ENCODE measurements at places on chromosomes 1 and 21.

GRCh38 chr1:166165661-166166328, 1.0 kb downstream of the FAM78B start:
- DNase-seq: peak; percentile 67

DNA sequence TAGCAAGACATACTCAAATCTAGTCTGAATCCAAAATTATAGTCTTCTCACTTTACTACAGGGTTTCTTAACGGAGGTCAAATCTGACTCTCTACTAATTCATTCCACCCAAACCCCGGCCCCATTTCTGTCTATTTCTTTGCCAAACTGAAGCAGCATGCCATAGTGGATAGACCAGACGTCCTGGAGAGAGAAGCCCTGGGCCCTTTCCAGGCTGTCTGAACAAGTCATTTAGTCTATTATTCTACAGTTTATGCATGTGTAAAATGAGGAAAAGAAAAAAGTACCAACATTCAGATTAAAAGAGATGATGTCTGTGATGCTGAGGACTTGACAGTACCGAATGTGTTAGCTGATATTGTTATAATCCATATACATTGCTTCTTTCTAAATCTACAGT, 95.0 kb downstream of the GDAP2 start:
- DNase-seq: no peak

DNA sequence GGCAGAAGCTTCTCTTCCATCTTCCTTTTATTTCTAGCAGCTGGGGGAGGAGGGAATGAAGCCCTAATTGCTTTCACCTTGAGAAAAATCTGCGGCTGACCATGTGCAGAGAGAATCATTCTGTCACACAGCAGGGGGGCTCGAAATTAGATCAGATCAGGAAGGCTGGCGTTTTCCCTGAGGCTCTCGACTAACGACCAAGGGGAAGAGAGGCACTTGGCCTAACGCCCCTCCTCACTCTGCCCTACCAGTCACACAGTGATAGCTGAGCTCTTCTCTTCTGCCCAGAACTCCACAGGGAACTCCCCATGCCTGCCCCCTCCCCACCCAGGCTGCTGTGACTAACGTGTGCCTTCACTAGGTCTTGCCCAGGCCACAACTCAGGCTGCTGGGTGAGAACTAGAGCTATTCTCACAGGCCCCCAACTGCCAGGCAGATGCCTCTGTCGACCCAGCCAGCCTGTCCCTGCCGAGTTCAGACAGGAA, 26.5 kb upstream of the KHDRBS1 start:
- DNase-seq: peak; percentile 75

DNA sequence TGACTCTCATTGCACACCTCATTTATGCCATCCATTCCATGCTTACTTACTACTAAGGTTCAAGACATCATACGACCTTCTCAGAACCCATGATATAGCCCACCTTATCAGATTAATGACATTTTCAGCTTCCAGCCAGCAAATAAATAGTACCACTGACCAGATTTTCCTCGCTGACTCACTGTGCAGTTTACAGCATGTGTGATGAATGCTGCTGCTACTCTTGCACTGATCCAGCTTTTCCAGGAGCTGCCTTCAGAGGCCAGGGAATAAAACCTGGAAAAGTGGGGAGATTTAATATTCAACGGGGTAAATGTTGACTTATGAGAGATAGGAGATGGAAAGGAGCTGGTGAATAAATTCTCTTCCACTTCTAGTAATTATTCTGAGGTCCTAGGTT, 247.1 kb downstream of the COL11A1 start:
- DNase-seq: no peak

GRCh38 chr1:104295511-104295910, 545.8 kb downstream of the AMY1C start:
- DNase-seq: no peak

DNA sequence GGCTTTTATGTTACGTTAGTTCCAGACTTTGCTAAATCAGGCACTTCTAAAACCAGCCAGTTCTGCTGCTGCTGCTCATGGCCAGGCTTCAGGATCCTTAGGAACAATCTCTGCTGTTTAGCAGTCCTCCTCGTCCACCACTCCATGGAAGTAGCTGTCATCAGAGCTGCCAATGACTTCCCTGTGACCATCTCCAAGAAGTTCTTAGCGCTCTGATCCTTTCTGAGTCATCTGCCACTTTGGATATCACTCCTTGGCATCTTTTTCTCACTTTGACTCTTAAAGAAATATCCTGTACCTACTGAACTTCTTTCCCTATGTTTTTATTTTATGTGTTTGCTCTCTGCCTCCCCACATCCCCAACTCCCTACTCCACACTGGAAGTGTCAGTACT, 14.7 kb upstream of the IRF2BP2 start:
- DNase-seq: peak; percentile 53

DNA sequence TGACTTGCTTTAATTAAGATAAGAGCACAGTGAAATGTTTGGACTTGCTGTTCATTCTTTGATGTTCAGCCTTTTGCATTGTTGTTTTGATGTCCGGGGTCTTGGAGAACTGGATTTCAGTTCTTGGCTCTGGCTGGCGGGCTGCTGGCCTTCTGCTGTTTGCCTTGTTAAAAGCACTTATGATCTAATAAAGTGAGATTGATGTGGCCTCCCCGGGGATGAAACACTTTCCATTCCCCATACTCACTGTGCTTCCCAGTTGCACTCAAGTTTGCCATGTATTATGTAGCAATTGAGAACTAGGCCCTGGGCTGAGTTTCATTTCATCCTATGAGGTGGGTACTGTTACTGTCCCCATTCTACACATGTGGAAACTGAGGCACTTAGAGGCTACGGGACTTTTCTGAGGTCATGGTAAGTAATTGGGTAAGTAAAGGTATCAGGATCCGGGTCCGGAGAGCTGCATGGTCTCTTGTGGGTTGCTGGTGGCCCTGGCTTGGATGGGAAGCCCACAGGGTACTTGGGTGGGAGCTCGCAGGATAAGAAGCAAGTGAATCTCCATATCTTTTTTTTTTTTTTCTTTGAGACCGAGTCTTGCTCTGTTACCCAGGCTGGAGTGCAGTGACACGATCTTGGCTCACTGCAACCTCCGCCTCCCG, 127.7 kb upstream of the ZBTB40 start:
- peak; percentile 62 for DNase-seq

DNA sequence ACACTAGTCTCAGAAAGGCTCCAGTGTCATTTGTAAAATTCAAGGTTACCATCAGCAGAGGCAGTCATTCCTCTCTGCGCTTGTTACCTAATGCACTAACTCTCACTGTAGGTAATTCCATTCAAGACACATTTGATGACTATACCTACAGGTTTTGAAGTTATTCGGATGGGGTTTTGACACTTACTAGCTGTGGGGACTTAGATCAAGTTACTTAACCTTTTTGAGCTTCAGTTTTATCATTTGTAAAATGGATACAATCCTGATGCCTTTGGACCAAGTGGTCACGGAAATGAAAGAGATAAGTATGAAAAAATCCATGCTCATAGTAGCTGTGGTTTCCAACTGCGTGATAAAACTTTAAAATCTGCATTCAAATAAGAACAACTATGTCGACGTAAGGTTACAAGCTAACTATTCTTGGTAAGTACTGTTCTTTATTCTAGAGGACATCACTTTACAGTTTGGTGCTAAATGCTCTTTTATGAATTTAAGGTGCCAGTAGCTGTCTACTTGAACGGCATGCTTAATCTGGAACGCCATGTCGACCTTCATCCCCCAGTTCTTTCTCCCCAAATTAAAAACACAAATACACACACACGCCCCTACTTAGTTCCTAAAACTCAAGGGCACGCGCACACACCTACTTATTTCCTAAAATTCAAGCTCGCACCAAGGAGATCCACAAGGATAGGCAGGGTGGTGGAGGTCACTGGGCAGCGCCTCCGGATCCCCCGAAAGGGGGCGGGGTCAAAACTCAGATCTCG, 550 bp upstream of the NFYC start:
- no peak for DNase-seq

- no peak for DNase-seq
These were observed 110.1 kb upstream of the ATP1A1 start for GRCh38 chr1:116262995-116263385.

DNA sequence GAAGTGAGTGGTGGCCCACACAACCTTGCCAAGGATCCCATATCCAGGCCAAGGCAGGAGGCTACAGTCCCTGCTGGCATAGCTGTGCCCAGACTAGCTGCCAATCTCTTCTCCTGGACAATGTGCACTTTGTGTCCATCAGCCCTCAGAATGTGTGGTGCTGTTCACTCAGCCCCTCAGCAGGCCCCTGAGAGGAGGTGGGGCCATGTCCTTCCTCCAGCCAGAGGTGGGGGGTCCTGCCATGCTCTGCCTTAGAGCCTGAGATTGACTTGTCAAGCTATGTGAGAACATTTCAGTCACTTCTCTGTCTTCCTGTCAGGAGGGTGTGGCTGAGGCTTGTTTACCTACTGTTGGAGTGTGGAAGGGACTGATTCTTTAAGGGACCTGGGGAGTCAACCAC, 1.4 kb downstream of the NCF2 start:
- DNase-seq: no peak

GRCh38 chr1:9004700-9005394, 21.4 kb downstream of the SLC2A7 start:
- DNase-seq: peak; percentile 28

DNA sequence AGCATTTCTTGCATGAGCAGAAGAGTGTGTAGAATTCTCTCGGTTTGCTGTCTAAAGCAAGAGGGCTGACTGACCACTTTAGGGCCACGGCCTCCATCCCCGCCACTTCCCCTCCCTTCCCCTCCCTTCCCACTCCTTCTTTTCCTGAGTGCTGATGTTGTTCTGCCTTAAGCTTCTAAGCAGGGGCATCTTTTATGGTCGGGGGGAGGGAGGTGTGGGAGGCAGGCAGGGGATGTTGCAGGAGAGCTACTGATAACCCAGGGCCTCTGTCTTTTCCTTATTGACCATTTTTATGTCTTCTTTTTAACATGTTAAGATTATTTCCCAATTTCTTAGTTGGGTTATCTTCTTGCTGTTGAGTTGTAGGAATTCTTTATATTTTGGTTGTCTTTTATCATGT, 15.1 kb downstream of the USP25 start:
- DNase-seq: no peak

- no peak for DNase-seq
These were observed 39.7 kb upstream of the SLC2A1 start for GRCh38 chr1:42998386-42998785.

DNA sequence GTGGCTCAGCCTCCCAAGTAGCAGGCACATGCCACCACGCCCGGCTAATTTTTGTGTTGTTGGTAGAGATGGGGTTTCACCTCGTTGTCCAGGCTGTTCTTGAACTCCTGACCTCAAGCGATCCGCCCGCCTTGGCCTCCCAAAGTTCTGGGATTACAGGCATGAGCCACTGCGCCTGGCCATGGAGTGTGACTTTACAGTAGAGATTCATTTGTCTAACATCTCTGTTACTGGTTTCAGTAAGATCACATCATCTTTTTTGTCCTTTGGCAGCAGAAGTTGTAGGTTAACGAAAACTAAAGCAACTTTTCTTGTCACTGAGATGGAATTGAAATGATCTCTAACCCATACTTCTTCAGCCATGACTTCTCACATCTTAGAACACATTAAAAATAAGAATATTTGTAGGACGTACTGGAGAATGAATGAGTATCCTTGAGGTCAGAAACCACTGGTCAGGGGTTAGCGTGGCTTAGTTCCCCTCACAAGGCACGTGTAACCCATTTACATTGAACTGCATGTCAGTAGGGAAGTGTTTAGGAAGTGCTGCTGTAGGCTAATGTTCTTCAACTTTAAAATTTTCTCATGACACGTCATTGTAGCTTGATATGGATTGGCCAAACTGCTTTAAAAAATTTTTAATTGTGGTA, 75.9 kb downstream of the CAMTA1 start:
- DNase-seq: no peak

DNA sequence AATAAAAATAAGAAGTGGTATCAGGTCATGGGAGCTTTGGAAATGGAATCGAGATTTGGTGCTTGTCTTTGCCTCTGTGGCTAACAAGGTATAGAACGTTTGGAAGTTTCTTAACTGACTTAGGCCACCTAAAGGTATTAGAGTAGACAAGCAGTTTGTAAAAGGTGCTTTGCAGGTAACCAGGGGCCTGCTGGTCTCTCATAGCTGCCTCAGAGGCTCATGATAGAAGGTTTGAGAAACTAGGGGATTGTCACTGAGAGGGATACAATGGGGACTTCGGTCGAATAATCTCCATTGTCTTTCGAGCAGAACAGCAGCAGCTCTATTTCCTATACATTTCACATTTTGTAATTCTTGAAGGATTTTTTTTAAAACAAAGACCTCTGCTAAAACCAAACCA, 37.6 kb downstream of the C21orf91 start:
- no peak for DNase-seq

DNA sequence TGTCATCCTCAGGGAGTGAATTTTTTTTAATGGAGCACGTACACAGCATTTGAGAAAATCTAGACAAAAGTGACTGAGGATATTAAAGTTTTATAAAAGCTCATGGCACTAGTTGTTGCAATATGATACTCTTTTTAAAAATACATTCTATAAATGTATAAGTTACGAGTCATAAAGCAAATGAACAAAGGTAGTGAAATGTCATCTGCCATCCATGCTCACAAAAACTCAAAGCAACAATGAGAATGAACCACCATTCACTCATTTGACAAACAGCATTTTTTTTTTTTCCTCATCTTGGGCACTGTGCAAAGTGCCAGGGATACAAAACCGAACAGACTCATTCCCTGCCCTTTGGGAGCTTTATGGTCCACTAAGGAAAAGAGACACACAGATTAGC, 38.7 kb downstream of the GPR137B start:
- no peak for DNase-seq

DNA sequence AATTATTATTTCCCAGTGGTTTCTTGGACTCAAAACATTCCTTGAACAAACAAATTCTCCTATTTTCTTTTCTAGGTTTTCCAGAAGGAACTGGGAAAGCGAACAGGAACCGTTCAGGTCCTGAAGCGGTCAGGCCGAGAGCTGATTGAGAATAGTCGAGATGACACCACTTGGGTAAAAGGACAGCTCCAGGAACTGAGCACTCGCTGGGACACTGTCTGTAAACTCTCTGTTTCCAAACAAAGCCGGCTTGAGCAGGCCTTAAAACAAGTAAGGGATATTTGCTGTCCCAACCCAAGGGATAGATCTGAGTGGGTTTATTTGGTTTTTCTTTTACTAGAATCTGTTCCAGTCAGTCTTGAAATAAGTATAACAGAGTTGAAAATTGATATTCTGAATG, 39.4 kb upstream of the BMP8A start:
- DNase-seq: no peak

DNA sequence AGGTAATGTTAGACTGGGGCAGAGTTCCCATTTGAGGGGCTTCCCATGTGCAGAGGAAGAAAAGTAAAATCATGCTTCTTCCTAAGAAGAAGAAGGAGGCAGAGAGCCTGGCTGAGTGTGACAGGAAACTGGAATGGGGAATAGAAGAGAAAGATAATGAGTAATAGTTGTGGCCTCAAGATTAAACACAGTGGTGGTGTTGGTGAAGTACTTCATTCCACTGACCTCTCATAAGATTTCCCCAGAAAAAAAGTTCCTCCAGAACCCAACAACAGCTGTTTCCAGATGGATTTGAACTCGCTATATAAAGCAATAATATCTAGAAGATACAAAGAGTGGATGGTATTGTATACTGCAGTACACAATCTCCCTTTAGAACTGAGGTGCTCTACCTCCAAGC, 13.0 kb downstream of the RGS1 start:
- DNase-seq: no peak
